ENCODE measurements at places on chromosomes 2 and 18.

GRCh38 chr18:31783059-31783458, 22.4 kb upstream of the SLC25A52 start:
- DNase-seq, result no peak

GRCh38 chr2:102191501-102191900, 4.7 kb downstream of the IL1RL2 start:
- no peak for DNase-seq

DNA sequence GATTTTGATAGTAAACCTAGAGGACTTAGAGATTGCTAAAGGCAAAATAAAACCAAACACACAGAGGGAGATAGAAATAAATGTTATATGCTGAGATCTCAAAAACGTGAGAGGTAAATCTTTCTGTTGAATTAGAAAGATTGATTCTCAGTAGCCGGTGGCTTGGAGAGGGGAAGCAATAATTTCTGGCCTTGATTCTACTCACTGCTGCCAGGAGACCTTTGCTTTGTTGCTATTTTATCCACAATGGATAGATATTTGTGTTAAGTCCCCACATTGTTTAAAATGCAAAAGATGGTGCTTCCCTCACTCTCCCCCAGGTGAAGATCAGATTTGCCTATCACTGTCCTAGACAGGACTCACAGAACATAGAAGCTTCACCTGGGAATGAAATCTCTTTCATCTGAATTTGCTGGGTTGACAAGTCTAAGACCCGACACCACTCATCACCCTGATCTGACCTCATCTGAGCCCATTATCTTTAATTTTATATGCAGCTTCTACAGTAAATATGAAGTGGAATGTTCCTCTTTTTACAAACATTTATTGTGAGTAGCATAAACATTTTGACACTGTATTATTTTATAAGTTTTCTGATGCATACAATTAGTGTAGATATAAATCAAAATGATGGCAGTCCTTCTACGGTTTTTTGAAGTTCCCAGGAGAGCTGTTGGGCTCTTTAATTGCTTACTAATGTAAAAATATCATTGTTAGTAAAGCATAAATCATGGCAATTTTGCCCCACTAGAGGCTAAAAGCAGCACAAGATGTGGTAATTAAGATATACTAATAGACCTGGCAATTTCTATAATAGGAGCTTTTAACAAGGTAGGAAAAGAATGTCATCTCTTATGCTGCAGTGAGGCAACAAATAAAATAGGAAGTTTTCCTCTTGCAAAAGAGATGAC, 149.7 kb downstream of the DCC start:
- DNase-seq, result no peak

- no peak for DNase-seq
These were observed 26.7 kb downstream of the ATOH8 start for GRCh38 chr2:85780316-85781012.
